ENCODE measurements at places on chromosomes 11 and 22.

GRCh38 chr11:35796562-35796961, 134.0 kb downstream of the TRIM44 start:
- DNase-seq = no peak

- DNase-seq = no peak
Observed at GRCh38 chr11:371051-371450, 1.8 kb downstream of the B4GALNT4 start.

GRCh38 chr11:852762-853161, 10.1 kb downstream of the TSPAN4 start:
- no peak for DNase-seq

DNA sequence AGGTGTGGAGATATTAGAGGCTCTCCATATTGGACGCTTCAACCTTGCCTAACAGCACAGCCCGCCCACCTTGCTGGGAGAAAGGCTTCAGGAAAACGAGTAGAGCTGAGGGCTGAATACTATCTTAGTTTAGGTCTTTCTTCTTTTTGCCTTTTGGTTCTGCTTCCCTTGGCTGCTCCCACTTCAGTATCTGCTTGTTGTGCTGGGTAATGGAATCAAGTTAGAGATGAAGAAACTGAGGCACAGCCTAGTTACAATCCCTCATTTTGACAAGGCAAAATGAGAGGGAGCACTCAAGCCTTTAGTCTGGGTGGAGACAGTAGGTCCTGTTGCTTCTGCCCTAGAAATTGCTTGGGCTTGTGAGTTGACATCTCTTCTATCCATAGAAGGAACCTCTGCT, 41.3 kb upstream of the HSD17B12 start:
- DNase-seq = no peak

DNA sequence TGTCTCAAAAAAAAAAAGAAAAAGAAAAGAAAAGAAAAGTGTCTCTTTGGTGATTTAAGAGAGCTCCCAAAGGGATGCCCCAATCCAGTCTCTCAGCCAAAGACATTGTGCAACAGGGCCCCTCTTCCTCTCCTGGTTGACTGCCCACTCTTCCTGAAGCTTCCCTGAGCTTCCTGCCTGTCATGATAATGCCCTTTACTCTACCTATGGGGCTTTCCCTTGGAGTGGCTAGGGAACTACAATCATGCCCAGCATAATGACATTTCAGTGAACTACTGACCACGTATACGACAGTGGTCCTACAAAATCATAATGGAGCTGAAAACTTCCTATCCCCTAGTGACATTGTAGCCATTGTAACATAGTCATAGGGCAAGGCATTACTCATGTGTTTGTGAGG, 118.0 kb downstream of the RASSF10 start:
- no peak for DNase-seq

DNA sequence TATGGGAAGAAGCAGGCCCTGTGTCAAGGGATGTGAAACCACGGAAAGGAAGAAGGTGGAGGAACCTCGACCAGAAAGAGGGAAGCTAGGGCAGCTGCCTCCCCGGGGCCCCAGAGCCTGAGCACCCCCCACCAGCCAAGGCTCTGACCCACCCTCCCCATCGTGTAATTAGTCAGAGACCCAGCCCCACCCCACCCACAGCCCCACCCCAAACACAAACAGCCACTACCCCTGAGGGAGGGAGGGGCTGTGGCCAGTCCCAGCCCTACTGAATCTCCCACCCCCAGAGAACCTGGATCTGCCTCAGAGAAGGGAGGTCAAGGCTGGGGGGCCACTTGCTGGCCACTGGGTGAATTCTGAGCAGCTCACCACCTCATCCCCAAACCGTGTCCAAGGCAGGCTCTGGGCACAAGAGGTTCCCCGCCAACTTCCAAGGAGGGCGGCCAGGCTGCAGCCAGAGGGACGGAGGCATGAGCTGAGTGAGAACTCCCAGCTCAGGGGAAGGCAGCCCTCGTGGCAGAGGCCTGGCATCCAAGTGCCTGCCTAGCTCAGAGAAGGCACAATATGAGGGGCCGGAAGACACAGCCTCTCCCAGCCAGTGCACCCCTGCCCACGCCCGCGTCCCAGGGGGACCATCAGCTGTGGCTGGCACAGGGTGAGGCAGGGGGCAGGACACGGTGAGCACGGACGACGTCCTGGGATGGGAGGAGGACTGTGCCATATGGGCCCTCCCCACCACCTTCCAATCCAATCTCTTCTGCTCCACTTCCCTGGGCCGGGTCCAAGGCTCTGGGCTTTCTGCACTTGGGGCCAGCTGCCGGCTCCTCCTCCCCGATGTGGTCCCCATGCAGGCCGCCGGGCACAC, 2.7 kb downstream of the PLXNB2 start:
- DNase-seq = no peak

DNA sequence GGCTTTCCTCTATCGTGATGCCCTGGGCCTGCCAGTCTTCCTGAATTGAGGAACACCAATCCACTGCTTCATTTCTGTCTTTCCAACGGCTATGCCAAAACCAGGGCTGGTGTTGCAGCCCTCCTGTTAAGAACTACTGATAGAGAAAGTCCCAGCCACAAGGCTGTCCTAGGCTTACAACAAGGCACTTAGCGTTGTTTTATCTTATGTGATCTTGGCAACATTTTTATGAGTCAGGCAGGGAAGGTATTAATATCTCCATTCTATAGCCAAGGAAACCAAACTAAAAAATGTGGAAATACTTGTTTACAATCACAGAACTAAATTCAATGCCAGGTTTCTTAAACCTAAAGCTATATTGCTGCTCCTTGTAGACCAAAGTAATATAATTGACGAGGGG, 89.9 kb upstream of the AMOTL1 start:
- DNase-seq = no peak

DNA sequence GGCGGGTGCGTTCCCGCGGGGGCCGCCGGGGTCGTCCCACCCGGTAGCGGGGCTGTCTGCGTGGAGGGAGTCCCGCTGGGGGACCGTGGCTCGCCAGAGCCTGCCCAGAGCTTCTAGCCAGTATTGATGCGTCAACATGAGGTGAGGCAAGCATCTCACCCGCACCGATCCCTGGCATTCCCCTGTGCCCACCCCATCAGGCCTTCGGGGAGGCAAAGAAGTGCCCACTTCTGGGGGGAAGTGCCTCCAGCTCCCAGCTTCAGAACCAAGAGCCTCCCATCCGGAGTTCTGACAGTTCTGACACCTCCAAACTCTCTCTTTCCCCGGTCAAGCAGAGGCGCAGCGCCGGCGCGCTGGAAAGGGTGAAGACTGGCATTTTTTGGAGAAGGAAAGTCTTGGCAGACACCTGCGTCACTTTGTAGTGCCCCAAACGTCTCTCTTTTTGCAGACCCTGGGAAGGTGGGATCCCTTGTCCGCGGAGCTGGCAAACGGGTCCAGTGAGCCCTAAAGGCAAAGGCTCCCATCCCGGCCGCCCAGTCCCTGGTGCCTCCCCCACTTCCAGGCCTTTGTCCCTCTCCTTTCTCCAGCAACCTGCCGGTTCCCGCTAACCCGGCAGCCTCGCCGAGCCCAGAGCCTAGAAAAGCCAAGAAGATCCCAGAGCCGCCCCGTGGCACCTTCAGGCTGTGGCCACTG, 3.2 kb upstream of the PAX6 start:
- no peak for DNase-seq

DNA sequence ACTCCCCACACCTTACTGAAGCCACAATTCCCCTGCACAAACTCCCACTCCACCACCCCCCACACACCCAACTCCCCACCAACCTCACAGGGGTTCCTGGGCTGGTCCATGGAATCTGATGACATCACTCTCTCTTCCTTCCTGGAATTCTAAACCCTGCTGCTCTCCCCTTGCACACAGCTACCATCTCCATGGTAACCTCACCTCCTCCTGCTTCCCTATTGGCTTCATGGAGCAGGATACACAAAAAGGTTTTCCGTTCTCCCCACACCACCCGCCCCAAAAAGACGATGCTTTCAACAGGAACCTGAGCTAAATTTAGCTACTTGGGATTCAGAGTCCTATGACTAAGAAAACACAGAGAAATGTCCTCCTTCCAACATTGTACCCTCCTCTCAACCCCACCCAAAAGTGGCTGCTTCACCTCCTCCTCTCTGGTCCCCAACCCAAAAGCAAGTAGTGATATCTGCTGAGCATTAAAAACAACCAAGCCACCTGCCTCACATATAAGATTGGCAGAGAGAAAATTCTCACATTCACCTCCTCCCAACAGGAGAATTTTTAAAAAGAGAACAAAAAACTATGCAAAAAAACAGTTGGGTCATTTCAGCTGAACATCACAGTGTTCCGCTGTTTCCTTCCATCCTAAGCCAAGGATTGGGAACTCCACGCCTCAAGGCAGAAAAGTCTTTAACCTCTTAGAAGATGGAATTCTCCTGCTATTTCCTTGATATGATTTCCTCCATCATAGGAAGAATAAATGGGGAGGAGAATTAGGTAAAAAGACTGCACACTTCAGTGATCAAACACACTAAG, 66.9 kb downstream of the RBFOX2 start:
- no peak for DNase-seq

DNA sequence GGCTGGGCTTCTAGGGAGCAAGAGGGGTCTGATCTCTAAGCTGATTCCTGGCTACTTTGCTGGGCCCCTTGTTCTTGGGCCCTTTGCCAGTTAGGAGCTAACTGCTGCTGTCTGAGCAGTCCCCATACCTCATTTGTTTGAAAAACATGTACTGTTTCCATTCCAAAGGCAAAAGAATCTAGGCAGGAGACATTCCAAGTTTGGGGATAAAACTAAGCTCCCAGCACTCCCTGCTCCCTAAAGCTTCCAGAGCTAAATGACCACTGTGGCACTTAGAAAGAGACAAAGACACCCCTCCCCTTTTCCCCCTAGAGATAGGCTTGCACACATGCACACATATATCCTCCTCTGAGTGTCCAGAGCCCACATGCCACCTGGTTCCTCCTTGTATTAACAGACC, 22.7 kb upstream of the RRM1 start:
- DNase-seq = no peak

GRCh38 chr22:43118024-43118849, 7.7 kb downstream of the BIK start:
- DNase-seq = no peak

Data from T-cell (primary cell).